ENCODE measurements at places on chromosomes 7 and 10.

DNA sequence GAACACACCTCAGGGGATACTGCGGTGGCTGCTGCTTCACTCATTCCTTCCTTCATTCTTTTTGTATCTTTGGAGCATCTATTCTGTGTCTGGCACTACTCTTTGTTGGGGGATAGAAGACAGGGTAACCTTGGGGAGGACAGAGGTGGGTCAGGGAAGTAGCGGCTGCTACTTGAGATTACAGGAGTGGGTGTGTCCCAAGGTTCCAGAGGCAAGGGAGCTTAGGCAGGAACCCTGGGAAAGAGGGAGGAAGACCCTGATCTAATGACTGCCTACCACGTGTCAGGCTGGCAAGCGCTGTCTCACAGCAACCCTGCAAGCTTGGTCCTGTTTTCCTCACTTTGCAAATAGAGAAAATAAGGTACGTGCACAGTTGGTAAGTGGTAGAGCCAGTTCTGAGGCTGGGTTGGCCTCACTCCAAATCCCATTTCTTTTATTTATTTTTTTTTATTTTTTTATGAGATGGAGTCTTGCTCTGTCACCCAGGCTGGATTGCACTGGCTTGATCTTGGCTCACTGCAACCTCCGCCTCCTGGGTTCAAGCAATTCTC, 985.9 kb upstream of the ZNF722 start:
- DNase-seq = no peak

- no peak for DNase-seq
These were observed 23.6 kb downstream of the PANK1 start for GRCh38 chr10:89621438-89621837.

- no peak for DNase-seq
These were observed 552.7 kb downstream of the MAGI2 start for GRCh38 chr7:78900806-78901205.

GRCh38 chr10:58201704-58202103, 66.0 kb downstream of the IPMK start:
- no peak for DNase-seq

- no peak for DNase-seq
These were observed 1.3 kb downstream of the COL1A2 start for GRCh38 chr7:94396037-94396431.

DNA sequence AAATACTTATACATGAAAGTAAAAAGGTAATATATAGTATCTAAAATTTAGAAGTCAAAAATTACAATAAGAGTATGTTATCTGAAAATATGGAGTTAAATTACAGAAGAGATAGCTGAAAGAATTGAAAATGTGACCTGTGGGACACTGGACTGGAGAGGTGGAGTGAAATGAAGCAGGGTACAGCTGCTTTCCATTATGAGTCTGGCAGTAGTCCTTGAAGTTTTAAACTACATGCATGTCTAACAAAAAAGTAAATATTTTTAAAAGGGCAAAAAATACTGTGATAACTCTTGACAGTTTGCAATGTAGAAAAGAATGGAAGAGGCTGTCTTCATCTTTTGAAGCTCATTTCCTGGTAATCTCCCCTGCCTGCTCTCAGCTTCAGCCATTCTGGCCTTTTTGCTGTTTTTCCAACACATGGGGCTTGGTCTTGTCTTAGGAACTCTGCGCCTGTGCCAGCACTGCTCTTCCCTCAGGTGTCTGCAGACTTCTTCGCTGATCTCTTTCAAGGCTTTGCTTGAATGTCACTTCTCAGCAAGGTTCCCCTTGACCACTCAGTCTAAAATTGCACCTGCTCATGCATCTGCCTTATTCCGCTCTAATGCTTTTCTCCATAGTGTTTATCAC, 36.9 kb downstream of the PTPRZ1 start:
- no peak for DNase-seq

DNA sequence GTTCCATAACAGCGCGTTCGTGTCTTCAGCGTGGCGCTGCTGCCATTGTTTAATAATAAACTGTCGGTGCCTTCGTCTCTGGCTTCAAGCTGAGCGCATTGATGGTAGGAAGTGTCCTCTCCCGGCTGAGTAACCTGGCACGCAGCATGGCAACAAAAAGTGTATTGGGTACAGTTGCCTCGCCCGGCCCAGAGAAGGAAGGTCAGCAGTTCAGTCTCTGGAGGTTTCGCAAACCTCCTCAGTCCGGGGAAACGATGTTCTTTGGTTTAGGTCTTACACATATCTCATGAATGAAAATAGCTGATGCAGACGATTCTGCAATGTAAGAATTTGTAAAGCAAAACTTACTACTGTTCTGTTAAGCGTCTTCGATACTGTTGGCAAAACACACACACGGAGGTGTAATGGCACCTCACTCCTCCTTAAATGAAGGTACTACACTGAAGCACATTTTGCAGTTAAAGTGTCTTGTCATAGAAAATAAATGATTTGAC, 739 bp upstream of the CCDC186 start:
- no peak for DNase-seq

- no peak for DNase-seq
These were observed 41.6 kb upstream of the MET start for GRCh38 chr7:116630357-116630756.

DNA sequence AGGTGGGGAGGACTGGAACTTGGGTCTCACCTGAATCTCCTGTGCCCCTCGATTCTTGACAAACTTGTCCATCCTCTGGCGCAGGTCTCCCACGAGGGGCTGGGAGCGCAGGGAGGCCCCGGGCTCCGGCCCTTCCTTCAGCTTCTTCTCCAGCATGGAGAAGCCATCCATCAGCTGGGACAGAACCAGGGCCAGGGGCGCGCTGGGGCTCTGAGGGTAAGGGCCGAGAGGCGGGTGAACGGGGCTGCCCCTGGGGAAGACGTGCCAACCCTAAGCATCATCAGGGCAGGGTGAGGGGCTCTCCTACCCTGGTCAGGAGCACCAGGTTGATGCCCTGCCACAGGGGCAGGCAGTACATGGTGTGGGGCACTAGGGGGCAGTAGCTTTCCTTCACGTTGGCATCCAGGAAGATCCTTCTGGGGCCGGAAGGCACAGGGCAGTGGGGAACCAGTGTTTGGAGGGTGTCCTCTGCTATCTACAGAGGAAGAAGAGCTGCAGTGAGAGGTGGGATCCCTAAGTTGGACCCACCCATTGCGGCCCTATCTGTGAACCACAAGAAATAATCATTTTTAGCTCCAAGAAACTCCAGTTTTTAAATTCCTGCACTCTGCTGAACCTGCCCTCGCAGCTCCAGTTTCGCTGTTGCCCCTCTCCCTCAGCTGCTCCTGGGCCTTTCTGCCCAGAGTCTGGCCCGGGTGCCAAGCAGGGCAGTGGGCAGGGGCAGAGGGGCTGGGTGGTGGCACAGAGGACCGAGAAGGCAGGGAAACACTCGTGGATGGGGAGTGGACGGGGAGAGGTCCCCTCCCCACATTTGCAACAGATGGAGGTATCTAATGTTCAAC, 10.8 kb upstream of the PYROXD2 start:
- peak; percentile 16 for DNase-seq

- no peak for DNase-seq
These were observed 97.9 kb downstream of the PTEN start for GRCh38 chr10:87961314-87961713.

- DNase-seq = peak; percentile 32
These were observed 15.3 kb upstream of the SUN1 start for GRCh38 chr7:816751-817671.

DNA sequence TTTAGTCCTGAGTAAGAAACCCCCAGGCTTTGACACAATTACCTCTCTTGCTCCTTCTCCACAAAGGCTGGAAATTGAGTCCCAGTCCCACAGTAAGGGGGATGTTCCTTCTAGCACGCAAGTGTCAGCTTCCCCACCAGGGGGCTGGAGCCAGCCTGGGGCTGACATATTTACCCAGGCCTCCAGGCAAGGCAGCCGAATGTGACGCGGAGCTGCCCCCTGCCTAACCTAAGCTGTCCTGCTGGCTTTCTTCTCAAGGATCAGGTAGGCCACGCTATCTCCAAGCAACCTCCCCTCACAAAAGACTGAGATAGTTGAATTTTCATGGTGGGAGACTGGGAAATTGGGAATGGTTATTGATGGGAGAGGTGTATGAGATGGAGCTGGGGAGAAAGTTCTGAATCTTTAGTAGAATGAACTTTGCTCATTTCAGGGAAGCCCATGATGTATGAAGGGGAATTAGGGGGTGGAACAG, 19.2 kb upstream of the BMPER start:
- DNase-seq = no peak

DNA sequence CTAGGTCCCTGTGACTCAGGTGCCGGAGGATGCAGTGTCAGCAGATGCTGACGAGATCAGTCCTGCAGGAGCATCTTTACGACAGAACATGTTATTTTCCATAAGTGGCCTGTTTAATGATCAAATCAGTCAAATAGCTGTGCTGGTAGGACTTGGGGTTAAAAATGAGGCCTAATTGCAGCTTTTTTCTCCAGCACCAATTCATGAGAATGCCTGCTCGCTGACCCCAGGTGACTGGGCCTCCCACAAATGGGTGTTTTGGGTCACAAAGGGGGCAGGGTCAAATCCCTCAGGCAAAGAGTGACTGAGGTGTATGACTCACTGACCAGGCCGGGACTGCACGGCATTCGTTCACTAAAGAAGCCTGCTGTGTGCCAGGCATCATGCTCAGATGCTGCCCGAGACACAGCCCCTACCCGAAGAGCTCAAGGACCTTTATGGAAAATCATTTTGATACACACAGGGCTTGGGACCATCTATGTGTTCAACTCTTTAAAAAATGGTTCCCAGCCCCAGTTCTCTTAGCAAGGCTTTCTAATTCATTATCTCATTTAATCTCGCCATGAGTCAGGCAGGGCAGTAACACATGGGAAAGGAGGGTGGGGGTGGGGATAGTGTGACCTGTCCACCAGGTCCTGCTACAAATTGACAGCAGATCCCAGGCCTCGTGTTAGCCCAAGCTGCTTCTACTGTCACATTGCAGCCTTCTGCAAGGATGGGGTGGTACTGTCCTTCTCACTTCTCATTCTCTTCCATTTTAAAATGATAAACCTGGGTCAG, 21.1 kb downstream of the ZNF775 start:
- no peak for DNase-seq

- no peak for DNase-seq
These were observed 67.7 kb downstream of the ARHGAP22 start for GRCh38 chr10:48536916-48537890.

GRCh38 chr10:123134915-123135414, 805 bp upstream of the HMX3 start:
- no peak for DNase-seq

DNA sequence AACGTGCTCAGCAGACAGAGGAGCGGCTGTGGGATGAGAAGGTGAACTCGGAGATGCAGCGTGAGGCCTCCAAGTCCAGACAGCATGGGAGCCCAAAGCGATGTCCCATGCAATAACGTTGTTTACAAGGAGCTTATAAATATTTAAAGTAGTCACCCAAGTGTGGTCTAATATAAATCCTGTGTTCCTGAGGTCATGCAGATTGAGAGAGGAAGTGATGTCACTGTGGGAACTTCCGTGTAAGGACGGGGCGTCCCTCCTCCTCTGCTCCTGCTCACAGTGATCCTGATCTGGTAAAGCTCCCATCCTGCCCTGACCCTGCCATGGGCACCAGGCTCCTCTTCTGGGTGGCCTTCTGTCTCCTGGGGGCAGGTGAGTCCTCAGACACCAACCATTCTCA, 94.7 kb upstream of the PRSS58 start:
- DNase-seq = no peak

- DNase-seq = no peak
These were observed 74.5 kb downstream of the LRMDA start for GRCh38 chr10:75505840-75506506.

GRCh38 chr7:30824821-30825720, 53.9 kb downstream of the MINDY4 start:
- DNase-seq = no peak

- DNase-seq = peak; percentile 62
These were observed 597 bp downstream of the APBB1IP start for GRCh38 chr10:26438534-26439341.

GRCh38 chr7:100720671-100721504, 620 bp downstream of the EPO start:
- no peak for DNase-seq

GRCh38 chr10:59709395-59710125, at the start of gene SLC16A9:
Gene SLC16A9 (minus strand): TSS chr10:59709850. CDS start chr10:59684291, 25,559 bp downstream.
- peak; percentile 30 for DNase-seq

DNA sequence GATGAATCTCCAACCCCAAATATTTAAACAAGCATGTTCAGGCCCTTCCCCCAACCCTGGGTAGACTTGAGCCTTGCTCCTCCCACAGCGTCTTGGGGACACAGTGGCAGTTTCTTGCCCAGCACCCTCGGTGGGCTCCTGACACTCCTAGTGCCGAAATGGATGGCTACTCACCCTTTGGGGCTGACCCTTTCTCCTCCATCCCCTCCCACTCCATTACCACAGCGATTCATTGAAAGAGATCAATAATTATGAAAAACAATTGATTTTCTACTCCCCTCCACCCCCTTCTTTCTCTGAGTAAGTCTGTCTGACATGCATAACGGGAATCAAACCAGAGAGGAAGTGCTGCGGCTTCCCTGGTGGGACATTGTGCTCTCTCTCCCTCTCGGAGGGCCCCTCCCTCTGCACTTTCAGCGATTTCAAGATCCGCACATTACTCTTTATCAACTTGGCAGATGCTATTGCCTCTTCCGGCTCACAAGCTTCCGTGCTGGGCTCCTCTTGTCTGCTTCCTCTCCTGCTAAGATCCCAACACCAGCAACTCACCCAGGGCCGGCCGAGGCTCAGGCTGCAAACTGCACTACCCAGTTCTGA, 79.0 kb upstream of the PLXNA4 start:
- DNase-seq = peak; percentile 16

GRCh38 chr10:102246261-102246660, 929 bp downstream of the GBF1 start:
- DNase-seq = no peak

GRCh38 chr10:9103301-9103700, 1048.8 kb downstream of the GATA3 start:
- no peak for DNase-seq

DNA sequence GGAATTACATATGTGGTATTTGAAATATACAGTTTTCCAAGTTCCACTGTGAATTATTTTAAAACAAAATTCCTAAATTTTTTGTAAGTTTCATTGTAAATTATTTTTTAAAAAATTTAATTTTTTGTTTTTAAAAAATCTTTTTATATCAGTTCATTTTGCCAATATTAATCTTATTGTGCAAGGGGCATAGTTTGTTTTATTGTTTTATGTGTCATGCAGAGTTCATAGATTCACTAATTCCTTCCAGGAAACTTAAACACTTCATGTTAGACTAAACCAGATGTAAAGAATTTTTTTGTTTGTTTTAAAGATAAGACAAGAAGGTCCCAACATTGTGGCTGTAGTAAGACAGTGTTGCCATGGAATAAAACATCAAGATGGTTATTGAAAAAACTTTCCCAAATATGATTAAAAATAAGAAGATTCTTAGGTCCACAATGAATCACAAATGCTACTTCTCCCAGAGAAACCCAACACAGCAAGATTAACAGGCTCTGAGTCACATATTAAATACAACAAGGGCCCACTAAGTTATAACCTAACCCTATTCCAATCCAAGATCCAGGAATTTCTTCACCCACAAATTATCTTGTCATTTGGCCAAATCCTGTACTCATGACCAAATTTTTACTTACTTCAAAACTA, 464.7 kb upstream of the IGFBP3 start:
- no peak for DNase-seq

GRCh38 chr7:37987732-37988131, 67.3 kb downstream of the EPDR1 start:
- DNase-seq = no peak

- DNase-seq = no peak
These were observed 81.9 kb upstream of the INSIG1 start for GRCh38 chr7:155215576-155216325.

All from activated T-cell treated with anti-CD3 and anti-CD28 coated beads for 24 hours (primary cell).